Left ventricle myocardium inferior (tissue), 1 donor: ENCODE measurements at places on chromosomes 4 and X.

DNA sequence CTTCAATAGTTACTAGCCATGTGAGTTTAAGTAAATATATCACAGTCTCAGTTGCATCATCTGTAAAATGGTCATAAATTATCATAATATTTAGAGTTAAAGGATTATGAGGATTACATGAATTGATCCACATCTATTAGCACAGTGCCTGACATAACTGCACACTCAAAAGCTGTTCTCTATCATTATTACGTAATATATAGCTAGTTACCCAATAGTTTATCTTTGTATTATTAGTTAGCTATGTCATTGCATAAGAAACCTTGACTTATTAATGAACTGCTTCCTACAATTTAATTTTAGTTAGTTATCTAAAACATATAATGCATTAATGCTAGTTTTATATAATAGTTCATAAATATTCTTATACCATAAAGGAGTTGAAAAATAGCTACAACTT lies 1076.9 kb upstream of the GRID2 start:
- DNase-seq = no peak
- H3K4me1 ChIP-seq = no peaks in the 10 kb centered on the region
- H3K4me3 ChIP-seq = no peak overlapping the region
- no peaks in the 10 kb centered on the region for H3K27me3 ChIP-seq

- no peak overlapping the region for H3K4me3 ChIP-seq
- no peak overlapping the region for H3K27ac ChIP-seq
- DNase-seq = no peak
- peaks cover 6% of the 10 kb centered on the region for H3K4me1 ChIP-seq
- H3K27me3 ChIP-seq = no peaks in the 10 kb centered on the region
- H3K36me3 ChIP-seq = peaks cover 20% of the 10 kb centered on the region
Observed at GRCh38 chr4:102684610-102685052, 76.1 kb downstream of the MANBA start.

GRCh38 chr4:108762559-108763225 lies at the start of gene ETNPPL:
TSS of gene ETNPPL (minus strand) at chr4:108763053. CDS start at chr4:108762898, 155 bp downstream.
- H3K36me3 ChIP-seq = no peaks in the 10 kb centered on the region
- H3K4me1 ChIP-seq = peaks cover 18% of the 10 kb centered on the region
- DNase-seq = peak; percentile 31
- H3K27ac ChIP-seq = peak within 1 kb of the TSS; percentile 58

DNA sequence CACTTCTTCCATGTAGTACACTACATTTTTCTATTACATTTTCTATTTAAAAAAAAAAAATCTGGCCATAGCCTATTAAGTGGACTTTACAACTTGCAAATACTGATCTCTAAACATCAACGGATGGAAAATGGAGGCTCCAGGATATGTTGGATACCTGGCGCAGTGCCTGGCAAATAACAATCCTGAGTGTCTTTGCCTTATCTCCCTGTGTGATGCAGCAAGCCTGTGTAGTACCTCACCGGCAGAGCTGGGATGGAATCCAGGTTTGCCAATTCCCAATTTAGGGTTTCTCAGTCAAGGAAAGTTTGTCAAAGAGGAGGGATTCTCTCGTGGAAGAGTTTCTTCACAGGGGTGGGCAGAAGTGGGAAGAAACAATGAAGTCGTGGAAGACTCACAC lies 93.2 kb downstream of the KDR start:
- H3K36me3 ChIP-seq = no peaks in the 10 kb centered on the region
- DNase-seq = no peak
- H3K4me3 ChIP-seq = no peak overlapping the region
- no peaks in the 10 kb centered on the region for H3K27me3 ChIP-seq
- peaks cover 56% of the 10 kb centered on the region for H3K4me1 ChIP-seq

GRCh38 chr4:121256887-121257466 lies 92.9 kb upstream of the TNIP3 start:
- no peak for DNase-seq
- no peak overlapping the region for H3K4me3 ChIP-seq
- no peak overlapping the region for H3K27ac ChIP-seq
- H3K36me3 ChIP-seq = no peaks in the 10 kb centered on the region
- H3K27me3 ChIP-seq = peaks cover 5% of the 10 kb centered on the region

DNA sequence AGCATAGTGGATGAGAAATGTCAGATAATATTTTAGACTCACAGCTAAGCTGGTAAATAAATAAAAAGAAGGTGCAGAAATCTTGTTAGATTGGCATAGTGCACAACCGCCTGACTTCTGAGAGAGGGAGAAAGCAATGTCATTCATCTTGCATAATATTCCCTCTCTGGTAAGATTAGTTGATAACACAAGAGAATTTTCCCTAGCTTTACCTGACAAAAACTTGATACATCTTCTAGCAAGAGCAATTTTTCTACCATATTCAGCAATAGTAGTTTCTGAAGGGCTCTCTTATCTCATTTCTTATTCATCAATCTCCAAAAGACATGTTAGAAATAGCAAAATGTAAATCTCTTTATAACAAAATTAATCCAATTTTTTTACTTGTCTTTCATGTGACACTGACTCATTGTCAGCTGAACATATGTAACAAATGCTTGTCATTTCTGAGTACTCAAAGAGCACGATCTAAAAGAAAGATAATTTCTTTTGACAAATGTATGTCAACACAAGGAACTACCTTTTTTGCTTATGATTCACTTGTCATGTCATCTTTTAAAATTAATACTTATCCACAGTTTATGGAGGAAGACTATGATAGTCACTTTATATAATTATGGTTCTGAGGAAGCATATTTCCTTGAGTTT lies 240.0 kb downstream of the ARAP2 start:
- no peak overlapping the region for H3K4me3 ChIP-seq
- no peaks in the 10 kb centered on the region for H3K4me1 ChIP-seq
- H3K27ac ChIP-seq = no peak overlapping the region
- H3K27me3 ChIP-seq = no peaks in the 10 kb centered on the region

GRCh38 chr4:107183155-107183774 lies 147.2 kb upstream of the DKK2 start:
- no peak overlapping the region for H3K4me3 ChIP-seq
- no peaks in the 10 kb centered on the region for H3K36me3 ChIP-seq
- H3K27ac ChIP-seq = no peak overlapping the region
- no peaks in the 10 kb centered on the region for H3K4me1 ChIP-seq
- DNase-seq = no peak

GRCh38 chrX:136687457-136687856 lies 39.5 kb downstream of the CD40LG start:
- no peak overlapping the region for H3K27ac ChIP-seq
- no peak overlapping the region for H3K4me3 ChIP-seq
- H3K27me3 ChIP-seq = no peaks in the 10 kb centered on the region
- peaks cover 34% of the 10 kb centered on the region for H3K36me3 ChIP-seq

DNA sequence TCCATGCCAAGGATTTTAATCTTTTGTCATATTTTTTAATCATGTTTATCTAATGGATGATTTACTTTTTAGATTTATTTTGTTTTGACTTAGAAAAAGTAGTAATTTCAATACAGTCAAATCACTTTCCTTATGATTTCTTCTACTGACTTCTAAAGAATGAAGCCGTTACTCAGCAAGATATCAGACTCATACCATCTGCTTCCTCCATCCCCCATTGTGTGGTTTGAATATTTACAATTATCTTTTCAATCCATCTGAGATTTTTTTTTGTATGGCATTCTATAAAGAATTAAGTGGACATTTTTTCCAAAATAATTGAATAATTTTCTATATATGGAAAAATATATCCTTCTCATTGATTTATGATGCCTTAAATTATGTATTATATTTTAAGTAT lies 565.4 kb upstream of the ATOH1 start:
- no peaks in the 10 kb centered on the region for H3K36me3 ChIP-seq
- no peak overlapping the region for H3K4me3 ChIP-seq
- no peak for DNase-seq
- H3K27me3 ChIP-seq = no peaks in the 10 kb centered on the region
- no peaks in the 10 kb centered on the region for H3K4me1 ChIP-seq
